ENCODE measurements at places on chromosomes 2 and 18. TPM values are rescaled to one million over a fixed set of nuclear protein-coding genes. Genes with fewer than 3 reads are reported as not detected.

Gene IL1RN
- 32.9 TPM for total RNA-seq

Gene EVX2
- total RNA-seq = not detected

Gene EMILIN1
- total RNA-seq = 140 TPM

Gene EHBP1
- total RNA-seq = 156 TPM

Gene RND3
- 105 TPM for total RNA-seq

Gene CERKL
- not detected for total RNA-seq

Gene ALPG
- not detected for total RNA-seq

Gene CPO
- total RNA-seq = 1.9 TPM

Gene LINC00305
- not detected for total RNA-seq

Gene SERPINE2
- total RNA-seq = 130 TPM

Gene MYOM1
- 32.8 TPM for total RNA-seq

Gene NETO1
- not detected for total RNA-seq

Gene GAL3ST2
- total RNA-seq = not detected

Gene FBLN7
- total RNA-seq = 1.1 TPM

Gene RETSAT
- 29.5 TPM for total RNA-seq

Gene FAM124B
- 0.47 TPM for total RNA-seq

Gene FAM228A
- 2.4 TPM for total RNA-seq

Gene CHRNG
- total RNA-seq = not detected

Gene HOXD4
- total RNA-seq = 3.6 TPM

Gene CCDC150
- total RNA-seq = not detected

Gene VIT
- total RNA-seq = 31.4 TPM

Gene MEMO1
- 24.4 TPM for total RNA-seq

Gene GKN2
- not detected for total RNA-seq

Gene GALNT13
- 0.16 TPM for total RNA-seq

Gene ST8SIA3
- total RNA-seq = 0.04 TPM

Gene IL36G
- total RNA-seq = 0.78 TPM

Gene VWC2L
- total RNA-seq = not detected

Gene GYPC
- 93.4 TPM for total RNA-seq

Measured in gastroesophageal sphincter (tissue), 4 donors.